ENCODE measurements at places on chromosomes 4 and X.

DNA sequence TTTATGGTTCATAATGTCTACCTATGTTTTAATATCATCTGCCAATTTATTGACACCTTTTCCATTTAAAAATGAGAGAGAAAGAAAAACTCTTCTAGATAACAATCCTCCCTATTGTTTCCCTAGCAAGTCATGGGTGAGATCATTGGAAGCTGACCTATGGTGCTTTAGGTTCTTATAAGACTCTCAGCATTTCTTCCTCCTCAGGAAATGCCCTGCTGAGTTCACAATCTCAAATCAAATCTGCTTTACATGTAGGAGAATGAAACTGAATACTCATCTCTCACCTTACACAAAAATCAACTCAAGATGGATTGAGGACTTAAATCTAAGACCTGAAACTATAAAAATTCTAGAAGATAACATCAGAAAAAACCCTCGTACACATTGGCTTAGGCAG lies 267.4 kb downstream of the RAPGEF2 start:
- no peak for DNase-seq

DNA sequence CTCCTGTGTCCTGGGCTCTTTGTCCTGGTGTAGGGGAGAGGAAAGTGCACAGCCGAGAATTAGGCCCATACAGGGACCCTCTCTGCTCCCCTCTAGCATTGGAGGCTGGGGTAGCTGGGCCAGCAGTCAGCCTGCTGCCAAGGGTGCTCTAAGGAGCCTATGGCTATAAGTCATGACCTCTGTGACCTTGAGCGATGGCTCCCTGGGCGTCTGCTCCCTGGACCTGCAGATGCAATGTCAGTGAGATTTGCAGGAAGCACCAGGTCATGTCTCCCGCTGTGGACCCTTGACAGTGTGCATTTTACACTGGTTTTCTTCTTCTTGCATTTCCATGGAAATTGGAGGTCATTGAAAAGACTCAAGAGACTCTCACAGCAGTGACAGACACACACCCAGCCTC lies 234.1 kb upstream of the PSAPL1 start:
- no peak for DNase-seq

DNA sequence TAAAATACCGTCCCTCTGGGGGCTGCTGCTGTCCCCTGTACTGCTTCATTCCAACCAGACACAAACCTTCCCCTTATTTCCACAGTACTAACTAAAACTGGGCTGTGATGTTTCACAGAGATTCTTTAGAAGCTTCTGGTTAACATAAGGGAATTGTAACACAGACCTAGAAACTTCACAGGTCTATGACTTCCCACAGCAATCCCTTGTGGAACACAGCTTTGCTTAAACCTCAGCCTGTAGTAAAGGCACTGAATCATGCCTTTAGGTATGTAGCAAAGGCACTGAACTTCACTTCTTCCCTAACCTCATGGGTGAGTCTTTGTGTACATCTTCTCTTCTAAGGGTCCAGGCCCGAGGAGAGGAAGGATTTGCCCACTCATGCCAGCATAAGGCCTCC lies 49.4 kb downstream of the SPINK2 start:
- no peak for DNase-seq

- no peak for DNase-seq
Measured at GRCh38 chrX:148914783-148915182, 414.4 kb downstream of the AFF2 start.

GRCh38 chr4:176236946-176237345 lies 32.1 kb downstream of the ASB5 start:
- DNase-seq: no peak

DNA sequence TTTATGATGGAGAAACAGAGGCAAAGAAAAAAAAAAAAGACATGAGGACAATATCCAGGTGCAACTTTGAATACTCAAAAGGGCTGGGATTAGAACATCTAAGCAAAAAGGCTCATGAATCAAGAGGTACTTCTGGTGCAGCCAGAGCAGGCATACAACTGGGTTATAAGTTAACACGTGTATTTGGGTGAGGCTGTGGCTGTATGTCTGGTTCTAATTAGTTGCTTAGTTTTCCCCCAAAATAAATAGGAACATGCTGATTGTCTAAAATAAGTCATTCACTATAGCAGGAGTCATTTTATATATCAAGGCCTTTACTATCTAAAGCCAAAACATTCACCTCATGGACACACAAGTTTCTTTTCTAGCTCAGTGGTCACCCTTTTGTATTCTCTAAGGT lies 20.2 kb downstream of the NHS start:
- no peak for DNase-seq

- DNase-seq: no peak
Measured at GRCh38 chr4:150986085-150986484, 29.0 kb downstream of the LRBA start.

DNA sequence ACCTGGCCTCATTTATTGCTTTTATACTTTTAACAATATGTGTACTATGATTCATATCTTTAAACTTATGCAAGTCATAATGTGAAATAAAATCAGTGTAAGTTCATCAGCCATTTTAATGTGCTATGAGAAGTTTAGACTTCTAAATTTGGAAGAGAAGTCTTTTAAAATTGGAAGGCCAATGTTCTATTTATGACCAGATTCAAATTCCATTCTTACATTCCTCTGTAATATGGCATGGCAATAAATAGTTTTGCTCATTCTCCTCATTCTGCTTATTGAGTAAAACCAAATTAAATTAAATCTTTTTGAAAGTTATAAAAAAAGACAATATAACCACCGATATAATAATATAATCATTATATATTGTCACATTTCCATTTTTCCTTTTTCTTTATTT lies 126.2 kb downstream of the SORBS2 start:
- no peak for DNase-seq

DNA sequence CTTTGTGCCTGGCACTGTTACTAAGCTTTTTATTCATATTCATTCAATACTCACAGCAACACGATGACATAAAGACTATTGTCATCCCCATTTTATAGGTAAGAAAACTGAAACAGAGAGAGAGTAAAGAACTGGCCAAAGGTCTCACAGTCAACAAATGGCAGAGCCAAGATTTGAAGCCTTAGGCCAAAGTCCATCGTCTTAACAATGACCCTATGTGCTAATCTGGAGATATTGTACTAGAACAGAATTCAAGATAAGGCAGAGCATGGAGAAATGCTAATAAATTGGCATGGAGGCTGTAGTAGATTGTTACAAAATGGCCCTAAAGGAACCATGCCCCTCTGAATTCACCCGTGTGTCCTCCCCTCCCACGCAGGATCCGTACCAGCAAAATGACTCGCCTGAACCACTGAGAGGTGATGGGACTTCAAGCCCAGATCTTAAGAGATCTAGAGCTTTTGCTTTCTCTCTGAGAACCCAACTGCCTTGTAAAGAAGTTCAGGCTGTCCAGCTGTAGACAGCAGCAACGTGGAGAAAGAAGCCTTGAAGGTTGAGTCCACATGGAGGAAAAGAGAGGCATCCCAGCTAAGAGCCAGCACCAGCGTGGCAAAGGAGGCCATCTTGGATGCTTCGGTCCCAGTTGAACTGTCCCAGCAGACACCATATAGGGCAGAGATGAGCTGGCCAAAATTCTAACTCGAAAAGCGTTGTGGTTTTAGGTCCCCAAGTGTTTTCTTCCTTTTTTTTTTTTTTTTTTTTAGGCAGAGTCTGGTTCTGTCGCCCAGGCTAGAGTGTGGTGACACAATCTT lies 52.8 kb upstream of the RBM47 start:
- no peak for DNase-seq

GRCh38 chrX:109774706-109775105 lies 41.6 kb upstream of the ACSL4 start:
- DNase-seq: no peak

DNA sequence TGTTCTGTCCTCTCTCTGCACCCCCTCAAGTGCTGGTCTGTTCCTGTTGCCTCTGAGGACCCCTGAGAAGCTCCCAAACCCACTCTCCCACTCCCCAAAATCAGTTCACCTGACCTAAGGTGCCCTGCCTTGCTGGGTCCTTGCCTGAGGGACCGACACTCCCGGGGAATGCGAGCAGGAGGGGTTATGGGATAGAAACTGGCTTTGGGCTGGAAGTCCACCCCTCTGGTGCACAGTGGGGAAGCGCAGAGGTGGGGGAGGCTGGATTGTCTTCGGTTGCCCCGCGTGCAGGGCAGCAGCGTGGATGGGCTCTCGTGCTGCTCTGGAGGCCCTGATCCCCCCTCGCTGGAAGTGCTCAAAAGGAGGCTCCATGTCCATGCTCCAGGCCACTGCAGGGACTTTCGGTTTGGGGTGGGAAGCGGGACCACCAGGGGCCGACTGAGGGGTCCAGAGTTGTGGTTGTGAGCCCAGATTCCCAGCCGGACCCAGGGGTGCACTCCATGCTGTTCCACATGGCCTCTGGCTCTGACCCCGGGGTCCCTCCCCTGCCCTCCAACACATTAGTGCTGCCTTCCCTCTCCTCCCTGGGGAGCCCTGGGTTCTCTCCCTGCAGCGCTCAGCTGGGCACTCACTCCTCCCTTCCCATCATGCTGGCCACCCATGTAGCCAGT lies 7.6 kb downstream of the SORCS2 start:
- DNase-seq: no peak

- no peak for DNase-seq
Measured at GRCh38 chrX:72652082-72652481, 62.0 kb downstream of the PHKA1 start.

DNA sequence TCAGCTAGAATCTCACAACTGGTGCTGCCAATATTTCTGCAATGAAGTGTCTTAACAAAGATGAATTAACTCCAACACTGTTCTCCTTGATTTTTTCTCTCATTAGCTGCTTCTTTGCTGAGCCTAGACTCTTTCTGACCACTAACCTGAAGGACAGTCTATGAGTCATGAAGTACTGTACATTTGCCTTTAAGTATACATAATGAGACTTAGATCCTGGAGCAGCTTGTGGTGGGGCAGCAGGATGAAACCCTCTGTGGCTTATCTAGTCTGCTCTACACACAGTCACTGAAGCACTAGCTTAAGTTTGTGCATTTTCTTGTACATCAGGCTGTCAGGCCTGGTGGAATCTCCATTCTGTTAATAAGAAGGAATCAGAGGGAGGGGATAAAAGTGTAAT lies 307.4 kb upstream of the SMIM31 start:
- DNase-seq: no peak

DNA sequence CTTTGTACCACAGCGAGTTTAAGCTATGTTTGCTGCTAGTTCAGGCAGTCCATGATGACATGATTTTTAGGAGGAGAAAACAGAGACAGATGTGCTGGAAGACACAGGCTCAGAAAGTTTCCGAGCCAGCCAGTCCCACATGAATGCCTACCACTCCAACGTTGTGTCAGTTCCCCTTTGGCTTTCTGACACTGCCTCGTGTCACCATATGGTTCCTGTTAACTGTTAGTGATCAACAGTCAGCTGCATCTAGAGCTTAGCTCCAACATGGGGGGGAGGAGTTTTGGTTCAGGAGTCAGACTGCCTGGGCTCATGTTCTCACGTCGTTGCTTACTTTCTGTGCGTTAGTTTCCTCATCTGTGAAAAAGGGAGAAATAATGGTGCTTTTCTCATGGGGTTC lies 343.7 kb downstream of the MID1IP1 start:
- no peak for DNase-seq

DNA sequence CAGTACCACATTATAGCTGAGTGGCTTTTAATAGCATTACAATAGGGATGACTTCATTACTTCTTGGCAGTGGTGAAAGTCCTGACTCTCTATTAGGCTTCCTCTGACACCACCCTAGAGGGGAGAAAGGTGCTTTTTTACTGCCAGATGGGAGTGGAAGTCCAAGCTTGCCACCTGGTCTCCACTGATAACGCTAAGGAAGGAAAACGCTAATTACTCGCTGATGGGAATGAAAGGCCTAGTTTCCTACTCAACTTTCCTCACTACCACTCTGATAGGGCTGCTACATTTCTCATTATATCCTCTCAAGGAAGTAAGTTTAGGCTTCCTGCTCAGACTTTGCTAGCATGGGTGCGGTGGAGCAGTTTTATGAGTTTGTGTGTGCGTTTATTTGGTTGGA lies 62.3 kb upstream of the PAGE3 start:
- no peak for DNase-seq

DNA sequence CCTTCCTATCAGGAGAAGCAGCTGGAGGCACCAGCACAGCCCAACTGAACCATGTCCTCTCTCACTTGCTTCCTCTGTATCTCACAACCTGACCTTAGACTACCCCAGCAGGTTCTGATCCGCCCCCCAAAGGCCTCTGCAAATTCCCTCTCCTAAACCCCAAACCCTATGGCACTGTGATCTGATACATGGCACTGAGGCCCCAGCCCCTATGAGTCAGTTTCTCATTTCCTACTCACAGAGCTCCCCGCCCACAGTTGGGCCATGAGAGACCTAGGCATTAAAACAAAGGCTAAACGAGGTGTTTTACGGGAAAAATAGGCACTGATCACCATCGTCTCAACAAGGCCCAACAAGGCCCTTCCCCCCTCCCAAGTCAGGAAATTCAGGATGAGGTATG lies 19.1 kb downstream of the SASH3 start:
- DNase-seq: no peak

DNA sequence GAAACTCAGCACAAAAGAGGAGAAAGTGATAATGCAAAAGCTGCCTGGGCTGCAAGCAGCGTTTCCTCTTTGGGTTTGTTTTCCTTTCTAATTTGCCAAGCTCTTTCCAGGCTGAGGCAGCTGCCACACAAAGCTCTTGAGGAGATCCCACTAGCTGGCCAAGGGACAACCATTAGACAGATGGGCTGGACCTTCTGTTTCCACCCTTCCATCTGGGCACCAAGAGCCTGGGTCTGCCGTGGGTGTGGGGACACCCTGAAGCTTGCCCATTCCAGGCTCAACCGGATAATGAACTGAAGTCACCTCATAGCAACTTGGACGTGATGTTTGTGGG lies 194.6 kb upstream of the C1QTNF7 start:
- DNase-seq: peak; percentile 84

GRCh38 chr4:84563002-84563401 lies 19.9 kb upstream of the CDS1 start:
- DNase-seq: no peak

DNA sequence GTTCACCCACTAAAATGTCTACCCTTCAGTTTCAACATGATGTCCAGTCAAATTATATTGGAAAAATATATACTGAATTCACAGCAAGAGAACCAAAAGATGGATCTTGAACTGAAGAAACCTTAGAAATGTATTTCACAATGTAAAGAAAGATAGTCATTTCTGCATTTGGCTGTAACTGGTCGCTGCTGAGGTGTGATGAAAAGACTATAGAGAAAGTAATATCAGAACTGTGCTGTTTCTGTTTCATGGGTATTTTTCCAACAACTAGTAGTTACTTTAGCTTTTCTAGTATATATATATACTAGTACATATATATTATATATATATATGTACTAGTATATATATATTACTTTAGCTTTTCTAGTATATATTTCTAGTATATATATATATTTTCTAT lies 91.3 kb downstream of the GPM6A start:
- DNase-seq: no peak

DNA sequence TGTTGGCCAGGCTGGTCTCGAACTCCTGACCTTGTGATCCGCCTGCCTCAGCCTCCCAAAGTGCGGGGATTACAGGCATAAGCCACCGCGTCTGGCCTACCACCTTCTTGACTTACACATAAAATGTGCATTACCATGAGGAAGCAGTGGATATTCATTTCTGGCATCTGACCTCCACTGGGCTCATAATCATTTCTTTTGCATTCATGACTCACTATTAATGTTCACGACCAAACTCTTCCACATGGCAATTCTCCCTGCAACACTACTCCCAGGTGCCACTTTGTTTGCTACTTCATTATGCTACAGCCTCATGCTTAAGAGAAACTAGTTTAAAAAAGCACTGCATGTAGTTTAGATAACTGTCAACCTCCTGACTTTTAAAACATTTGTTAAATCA lies 22.7 kb downstream of the RASGEF1B start:
- DNase-seq: no peak

GRCh38 chrX:47568656-47569295 lies 7.8 kb downstream of the ARAF start:
- DNase-seq: no peak

Measured in posterior cingulate gyrus (tissue), 11 donors.